Stimulated activated CD8-positive, alpha-beta memory T cell treated with anti-CD3 and anti-CD28 coated beads, Interleukin-7, amount 100 ng/mL, for 1 hour (primary cell): ENCODE measurements at places on chromosomes 7 and 10.

DNA sequence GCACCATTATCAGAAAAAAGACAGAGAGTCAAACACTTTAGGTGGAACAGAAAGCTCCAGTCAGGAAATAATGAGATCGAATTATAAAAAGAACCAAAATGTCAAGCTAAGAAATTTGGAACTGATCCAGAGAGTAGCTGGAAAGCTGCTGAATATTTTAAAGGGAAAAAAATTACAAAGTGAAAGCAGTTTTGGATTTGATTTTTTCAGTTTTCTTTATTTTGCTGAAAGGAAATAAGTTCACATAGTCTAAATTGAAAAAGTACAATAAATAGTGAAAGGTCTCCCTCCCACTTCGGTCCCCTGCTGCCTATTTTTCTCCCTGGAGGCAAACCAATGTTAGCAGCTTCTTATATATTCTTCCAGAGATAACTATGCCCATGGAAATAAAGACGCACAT lies 11.3 kb upstream of the TOMM7 start:
- DNase-seq: no peak

DNA sequence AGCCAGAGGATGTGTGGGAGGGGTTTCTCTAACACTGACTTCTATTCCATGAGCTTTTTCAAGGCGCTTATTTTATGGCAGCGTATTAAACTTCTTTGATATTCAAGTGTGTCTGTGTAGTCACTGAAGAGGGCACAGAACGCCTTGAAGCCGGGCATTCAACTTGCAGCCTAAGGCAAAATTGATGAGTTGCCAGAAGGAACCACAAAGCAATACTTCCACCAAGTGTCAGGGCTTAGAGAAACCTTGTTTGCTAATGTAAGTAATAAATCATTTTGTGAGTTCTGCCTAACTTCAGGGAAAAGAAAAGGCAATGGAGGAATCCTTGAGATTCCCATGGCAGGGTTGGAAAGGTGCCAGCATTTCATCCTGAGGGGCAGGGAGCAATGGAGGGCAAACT lies 163.8 kb downstream of the LCOR start:
- DNase-seq: no peak

DNA sequence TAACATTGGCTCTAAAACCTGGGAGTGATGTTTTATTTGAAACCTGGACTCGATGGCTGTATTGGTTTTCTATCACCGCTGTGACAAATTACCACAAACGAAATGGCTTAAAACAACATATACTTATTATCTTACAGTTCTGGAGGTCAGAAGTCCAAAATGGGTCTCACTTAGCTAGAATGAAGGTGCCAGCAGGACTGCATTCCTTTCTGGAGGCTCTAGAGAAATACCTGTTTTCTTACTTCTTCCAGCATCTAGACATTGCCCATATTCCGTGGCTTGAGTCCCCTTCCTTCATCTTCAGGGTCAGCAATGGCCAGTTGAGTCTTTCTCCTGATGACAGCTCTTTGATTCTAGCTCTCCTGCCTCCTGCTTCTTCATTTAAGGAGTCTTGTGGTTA lies 44.3 kb upstream of the STEAP1B start:
- DNase-seq: no peak

DNA sequence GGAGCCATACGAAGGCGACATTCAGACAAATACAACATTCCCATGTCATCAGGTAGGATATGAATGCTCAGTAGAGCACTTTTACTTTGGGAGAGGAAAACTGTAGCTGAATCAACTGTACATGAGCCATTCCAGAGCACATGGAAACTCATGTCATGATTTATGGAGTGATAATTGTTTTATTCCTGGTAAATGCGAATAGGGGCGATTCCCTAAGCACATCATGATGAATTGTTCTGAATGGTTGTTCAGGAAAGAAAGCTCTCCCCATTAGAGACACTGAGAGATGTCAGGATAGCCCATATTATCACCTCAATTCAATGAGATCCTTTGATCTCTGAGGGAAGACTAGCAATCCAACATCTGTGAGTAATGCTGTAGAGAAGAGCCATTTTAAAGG lies 243.6 kb downstream of the FOXP2 start:
- no peak for DNase-seq

DNA sequence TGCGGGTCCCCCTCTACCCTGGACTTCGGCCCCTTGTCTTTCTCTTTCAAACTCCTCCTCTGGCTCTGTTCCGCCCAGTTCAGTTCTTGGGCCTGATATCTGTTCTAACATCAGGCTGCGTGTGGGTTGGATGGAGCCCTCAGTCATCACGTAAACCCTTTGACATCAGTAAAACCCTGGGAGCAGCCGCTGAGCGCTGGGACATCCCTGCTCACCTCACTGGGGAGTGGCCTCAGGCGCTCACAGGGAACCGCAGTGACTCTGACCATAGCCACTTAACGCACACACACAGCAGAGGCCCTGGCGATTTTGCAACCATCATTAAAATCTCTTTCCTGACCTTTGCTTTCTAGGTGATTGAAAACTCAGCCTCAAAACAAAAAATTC lies 113.3 kb downstream of the CYTH3 start:
- no peak for DNase-seq

DNA sequence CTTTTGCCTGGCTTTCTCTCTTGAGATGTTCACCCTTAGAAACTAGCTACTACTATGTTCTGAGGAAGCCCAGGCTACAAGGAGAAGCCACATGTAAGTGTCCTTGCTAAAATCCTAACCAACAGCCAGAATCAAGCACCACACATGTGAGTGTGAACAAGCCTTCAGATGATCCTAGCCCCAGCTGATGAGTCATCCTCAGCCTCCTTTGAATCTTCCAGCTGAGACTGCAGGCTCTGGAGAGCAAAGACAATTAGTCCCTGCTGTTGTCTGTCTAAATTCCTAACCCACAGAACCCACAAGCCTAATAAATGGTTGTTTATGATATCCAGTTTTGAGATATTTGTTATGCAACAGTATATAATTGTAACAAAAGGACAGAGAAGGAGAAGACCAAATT lies 92.8 kb upstream of the TAC1 start:
- DNase-seq: no peak

DNA sequence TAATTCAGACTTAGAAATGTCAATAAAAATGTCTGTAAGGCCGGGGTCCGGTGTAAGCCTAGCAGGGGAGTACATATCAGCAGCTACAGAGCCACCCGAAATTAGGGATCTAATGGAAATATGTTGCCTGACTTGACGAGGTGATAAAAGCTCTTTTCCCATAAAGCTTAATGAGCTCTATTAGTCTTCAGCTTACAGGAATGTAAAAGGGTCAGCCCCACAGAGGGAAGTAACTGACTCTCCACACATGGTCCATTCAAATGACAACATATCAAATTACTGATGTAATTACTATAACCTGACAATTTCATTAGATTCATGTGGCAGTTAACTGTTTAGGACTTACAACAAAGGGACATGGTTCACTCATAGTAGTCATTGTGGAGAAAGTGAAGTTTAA lies 62.3 kb downstream of the ATE1 start:
- DNase-seq: no peak

DNA sequence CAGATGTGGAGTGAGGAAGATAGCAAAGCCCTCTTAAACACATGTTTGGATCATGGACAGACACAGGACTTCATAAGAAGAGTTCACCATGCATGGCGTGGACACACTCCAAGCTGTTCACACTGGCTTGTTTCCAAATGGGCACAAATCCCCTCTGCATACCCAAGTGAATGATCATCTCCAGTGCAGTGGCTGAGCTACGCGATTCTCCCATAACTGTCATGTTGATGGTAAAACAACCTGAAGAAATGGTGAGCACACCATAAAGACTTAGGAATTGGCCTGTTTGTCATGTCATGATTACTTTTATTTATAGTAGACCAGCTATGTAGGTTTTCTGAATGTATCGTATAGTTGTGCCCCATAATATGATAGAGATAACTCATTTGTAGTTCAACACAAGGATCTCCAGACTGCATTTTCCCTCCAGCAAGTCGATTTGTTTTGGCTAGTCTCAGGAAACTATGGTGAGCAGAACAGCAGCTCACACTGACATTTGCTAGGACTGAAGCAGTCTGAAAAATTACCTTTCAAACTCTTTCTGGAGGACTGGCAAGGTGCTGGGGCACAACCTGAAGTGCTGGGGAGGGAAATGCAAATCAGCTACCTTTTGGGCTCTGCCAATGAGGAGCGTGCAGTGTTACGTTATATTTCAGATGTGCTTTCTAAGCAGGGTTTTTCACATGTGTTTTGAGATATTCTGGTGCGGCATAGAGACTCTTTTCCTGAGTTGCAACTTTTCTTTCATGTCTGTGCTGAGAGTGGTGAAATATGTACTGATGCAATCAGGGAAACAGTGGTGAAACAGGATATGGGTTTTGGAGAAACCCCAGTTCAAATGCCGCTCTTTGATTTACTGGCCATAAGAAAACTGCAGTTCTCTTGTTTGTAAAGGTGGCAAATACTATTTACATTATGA lies 629.6 kb upstream of the DPP6 start:
- no peak for DNase-seq

DNA sequence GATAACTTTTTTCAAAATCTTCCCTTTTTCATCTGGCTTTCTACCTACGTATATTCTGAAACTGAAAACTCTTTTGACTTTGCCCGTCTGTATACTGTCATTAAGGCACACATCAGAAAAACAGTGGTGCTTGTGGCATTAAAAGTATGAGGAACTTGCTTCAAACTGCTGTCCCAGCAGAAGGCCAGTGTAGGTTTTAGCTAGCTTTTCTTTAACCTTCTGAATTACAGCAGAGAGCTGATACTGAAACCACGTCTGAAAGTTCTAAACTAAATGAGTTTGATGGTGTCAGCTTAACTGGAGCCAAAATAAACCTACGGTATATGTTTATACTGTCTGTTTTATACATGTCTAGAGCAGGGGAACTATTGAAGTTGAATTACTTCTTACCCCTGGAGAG lies 283.4 kb downstream of the TFEC start:
- no peak for DNase-seq

DNA sequence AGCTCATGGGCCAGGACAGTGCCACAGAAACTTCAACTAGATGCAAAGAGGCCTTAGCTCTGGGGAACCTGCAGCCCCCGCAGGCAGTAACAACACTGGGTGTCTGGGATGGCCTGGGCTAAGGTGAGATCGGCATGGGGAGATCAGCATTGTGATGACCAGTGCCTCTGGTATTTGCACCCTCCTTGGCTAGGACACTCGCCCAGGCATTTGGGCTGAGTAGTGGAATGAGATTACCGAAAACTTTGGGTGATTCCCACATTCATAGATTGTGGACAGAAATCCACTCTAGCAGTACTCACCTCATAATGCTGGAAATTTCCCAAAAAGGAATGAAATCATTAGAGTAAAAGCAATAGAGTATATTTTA lies 70.6 kb upstream of the ZMIZ2 start:
- DNase-seq: no peak

DNA sequence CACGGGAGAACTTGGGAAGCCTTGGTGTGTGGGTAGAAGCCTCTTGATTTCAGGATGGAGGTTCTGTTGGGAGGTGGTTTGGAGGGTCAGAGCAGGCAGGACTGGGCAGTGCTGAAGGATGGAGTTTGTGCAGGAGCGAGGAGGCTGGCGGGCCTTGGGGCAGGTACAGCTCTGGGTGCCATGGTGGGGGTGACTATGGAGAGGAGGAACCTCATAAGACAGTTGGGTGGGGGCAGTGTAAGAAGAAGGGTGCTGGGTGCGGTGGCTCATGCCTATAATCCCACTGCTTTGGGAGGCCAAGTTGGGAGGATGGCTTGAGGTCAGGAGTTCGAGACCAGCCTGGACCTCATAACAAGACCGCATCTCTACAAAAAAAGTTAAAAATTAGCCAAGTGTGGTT lies 54.7 kb upstream of the GTF2IRD1 start:
- no peak for DNase-seq

- DNase-seq: no peak
These were observed 18.7 kb downstream of the SRRM3 start for GRCh38 chr7:76220185-76221057.

DNA sequence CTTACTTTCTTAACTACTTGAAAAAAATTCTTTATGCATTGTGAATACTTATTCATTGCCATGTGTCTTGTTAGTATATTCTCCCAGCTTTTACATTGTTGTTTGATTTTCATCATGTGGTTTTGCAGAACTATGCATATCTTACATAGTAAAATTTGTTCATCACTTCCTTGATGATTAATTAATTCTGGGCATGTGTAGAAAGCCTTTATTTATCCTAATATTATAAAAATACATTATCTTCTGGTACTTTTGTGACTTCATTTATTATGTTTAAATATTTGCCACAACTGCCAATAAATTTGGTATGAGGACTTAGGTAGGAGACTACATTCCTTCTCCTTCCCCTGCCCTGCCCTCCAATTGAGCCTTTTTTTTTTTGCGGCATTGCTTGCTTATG lies 166.0 kb upstream of the ZNF32 start:
- no peak for DNase-seq

GRCh38 chr10:99285881-99286280 lies 43.3 kb upstream of the CNNM1 start:
- no peak for DNase-seq

- DNase-seq: no peak
These were observed 23.2 kb upstream of the ACSM6 start for GRCh38 chr10:95170790-95171189.

GRCh38 chr7:388023-388960 lies 98.3 kb downstream of the FOXL3 start:
- no peak for DNase-seq

GRCh38 chr10:60114765-60115586 lies 208.6 kb upstream of the CCDC6 start:
- DNase-seq: no peak

GRCh38 chr10:124079864-124080263 lies 13.5 kb downstream of the CHST15 start:
- no peak for DNase-seq
